ENCODE measurements at places on chromosomes 1 and 21.

GRCh38 chr1:196088541-196088940 lies 519.7 kb downstream of the KCNT2 start:
- DNase-seq, result no peak

DNA sequence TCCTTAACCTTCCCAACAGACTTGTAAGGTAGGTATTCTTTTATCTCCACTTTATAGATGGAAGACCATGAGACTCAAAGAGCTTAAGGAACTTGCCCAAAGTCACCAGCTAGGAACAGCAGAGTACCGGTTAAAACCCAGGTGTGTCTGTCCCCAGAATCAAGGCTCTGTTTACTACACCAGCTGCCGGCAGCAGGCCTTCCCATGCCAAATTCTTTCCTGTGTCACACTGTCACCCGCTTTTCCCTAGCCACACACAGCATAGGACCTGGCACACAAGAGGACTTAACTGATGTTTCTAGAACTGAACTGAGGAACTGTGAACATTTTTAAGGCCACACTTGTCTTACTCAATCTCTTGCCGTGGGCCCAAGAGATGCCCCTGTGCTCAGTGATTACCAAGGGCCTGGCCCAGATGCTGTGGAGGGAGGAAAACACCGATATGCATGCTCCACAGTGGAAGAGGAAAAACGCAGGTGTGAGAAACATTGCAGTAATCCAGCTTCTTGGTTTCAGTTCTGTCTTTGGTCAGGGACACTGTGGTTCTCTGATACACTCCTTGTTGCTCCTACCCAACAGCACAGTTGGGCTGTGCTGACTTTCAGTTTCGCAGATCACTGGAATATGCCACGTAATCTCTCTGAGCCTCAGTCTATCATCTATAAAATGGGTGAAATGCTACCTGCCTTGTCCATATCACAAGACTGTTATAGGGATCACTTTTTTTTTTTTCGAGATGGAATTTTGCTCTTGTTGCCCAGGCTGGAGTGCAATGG lies 13.9 kb upstream of the LY9 start:
- DNase-seq, result no peak

GRCh38 chr21:44950351-44950750 lies 10.5 kb downstream of the SLX9 start:
- no peak for DNase-seq

DNA sequence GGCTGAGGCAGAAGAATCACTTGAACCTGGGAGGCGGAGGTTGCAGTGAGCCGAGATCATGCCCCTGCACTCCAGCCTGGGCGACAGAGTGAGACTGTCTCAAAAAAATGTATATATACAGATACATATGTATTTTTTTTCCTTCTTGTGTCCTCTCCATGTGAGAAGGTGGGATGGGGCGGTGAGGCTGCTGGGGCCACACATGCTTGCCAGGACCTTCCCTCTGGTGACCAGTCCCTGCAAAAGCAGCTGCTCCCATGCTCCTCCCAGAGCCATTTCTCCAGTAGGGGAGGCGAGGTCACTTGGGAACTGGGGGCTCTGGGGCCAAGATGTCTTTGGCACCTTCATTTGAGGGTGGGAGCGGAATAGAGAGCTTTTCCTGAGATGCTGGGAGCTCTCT lies 74.9 kb downstream of the PIK3CD start:
- DNase-seq, result no peak

DNA sequence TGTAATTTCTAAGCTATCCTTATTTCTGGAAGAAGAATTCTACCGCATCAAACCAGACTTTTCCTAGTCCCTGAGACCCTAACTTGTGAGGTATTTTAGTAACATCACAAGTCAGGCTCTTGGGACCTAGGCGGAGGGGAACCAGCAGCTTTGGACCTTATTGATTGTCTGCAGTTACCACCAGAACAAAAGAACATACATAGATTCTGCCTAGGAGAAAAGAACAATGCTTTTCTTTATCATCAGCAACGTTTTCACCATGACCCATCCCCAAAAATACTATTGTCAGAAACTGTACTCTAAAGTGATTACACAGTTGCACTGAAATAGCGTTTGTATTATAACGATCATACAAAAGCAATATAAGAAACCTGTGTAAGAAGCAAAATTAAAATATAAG lies 860.4 kb downstream of the USP25 start:
- DNase-seq, result no peak
